Tibial nerve (tissue), 4 donors: ENCODE measurements at places on chromosomes 12 and 14.

- H3K4me1 ChIP-seq: no peaks in the 10 kb centered on the region
- DNase-seq: no peak
- no peaks in the 10 kb centered on the region for H3K36me3 ChIP-seq
- no peak overlapping the region for H3K4me3 ChIP-seq
- no peaks in the 10 kb centered on the region for H3K27me3 ChIP-seq
Measured at GRCh38 chr14:96584907-96585671, 82.9 kb downstream of the PAPOLA start.

DNA sequence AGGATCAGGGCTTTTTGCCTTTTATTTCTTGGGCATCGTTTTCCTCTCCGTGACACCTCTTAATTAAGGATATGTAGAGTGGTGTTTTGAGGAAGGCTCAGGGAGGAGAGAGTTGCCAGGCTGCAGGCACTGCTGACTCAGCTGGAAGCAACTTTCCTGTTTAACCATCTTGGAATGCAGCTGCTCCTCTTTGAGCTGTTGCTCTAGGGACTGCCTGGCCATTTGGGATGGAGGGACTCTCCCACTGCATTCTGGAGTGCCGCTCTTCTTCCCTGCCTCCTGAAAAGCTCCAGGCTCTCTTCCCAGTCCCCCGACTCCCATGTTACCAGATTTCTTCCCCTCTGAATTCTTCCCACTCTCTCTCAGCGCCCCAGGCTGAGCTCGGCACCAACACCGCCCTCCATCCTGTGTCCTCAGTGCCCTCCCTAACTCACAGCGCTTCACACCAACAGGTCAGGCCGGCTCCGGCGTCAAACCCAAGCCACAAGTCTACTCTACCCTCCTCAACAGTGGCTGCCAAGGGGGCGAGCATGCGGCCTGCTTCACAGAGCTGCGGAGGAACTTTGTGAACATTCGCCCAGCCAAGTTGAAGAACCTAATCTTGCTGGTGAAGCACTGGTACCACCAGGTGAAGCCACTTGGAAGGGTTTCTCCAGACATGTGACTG lies 5.9 kb downstream of the OAS3 start:
- no peak overlapping the region for H3K27ac ChIP-seq
- no peak for DNase-seq
- no peak overlapping the region for H3K4me3 ChIP-seq

GRCh38 chr14:90757452-90757851 lies 58.8 kb downstream of the TTC7B start:
- peak overlapping the region; percentile 37 for H3K4me3 ChIP-seq
- no peaks in the 10 kb centered on the region for H3K27me3 ChIP-seq
- H3K36me3 ChIP-seq: no peaks in the 10 kb centered on the region
- no peak for DNase-seq
- H3K4me1 ChIP-seq: no peaks in the 10 kb centered on the region

GRCh38 chr12:12079291-12079690 lies 8.6 kb downstream of the BCL2L14 start:
- no peaks in the 10 kb centered on the region for H3K27me3 ChIP-seq
- H3K4me3 ChIP-seq: no peak overlapping the region
- H3K36me3 ChIP-seq: no peaks in the 10 kb centered on the region

DNA sequence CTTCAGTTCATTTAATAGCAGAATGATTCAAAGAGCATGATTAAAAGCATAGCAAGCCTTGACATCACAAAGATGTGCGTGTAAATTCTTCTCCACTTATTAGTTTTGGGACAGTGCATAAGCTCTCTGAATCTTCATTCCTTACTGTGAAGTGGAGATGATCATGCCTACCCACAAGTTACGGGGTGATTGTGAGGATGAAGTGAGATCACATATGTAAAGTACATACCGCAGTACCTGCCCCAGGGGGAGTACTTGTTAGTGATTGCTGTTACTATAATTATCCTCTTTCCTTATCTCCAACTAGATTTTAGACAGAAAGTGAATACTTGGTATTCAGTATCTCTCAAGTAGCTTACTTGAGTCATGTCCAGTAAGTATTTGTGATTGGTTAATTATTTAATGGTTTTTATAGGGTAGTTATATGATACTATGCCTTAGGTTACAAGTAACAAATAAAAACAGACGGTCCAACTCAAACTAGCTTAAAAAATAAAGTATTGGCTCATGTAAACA lies 6.0 kb downstream of the RAD9B start:
- no peak overlapping the region for H3K4me3 ChIP-seq
- DNase-seq: no peak
- no peaks in the 10 kb centered on the region for H3K36me3 ChIP-seq
- H3K4me1 ChIP-seq: no peaks in the 10 kb centered on the region

GRCh38 chr14:89182326-89182725 lies 234.7 kb downstream of the FOXN3 start:
- H3K27me3 ChIP-seq: no peaks in the 10 kb centered on the region
- peaks cover 10% of the 10 kb centered on the region for H3K4me1 ChIP-seq
- no peaks in the 10 kb centered on the region for H3K36me3 ChIP-seq
- H3K27ac ChIP-seq: no peak overlapping the region
- DNase-seq: no peak

DNA sequence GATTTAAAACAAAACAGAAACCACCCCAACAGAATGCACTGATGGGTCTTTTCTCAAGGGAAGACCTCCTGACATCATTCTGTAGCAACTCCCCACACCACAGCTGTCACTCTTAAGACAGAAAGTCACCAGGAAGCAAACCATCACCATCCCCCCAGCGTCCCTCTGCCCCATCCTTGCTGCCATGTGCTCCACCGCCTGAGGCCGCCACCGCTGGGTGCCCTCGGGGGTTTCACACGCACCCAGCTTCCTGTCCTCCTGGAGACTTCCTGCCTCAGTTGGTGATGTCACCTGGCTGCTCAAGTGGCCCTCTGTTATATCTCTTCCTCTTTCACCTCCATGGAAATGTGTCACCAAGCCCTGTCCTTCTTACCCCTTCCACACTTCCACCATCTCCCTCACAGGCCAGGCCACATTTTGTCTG lies 71.4 kb upstream of the GPR68 start:
- no peak overlapping the region for H3K4me3 ChIP-seq
- H3K4me1 ChIP-seq: peaks cover 14% of the 10 kb centered on the region
- no peak for DNase-seq
- no peaks in the 10 kb centered on the region for H3K27me3 ChIP-seq

DNA sequence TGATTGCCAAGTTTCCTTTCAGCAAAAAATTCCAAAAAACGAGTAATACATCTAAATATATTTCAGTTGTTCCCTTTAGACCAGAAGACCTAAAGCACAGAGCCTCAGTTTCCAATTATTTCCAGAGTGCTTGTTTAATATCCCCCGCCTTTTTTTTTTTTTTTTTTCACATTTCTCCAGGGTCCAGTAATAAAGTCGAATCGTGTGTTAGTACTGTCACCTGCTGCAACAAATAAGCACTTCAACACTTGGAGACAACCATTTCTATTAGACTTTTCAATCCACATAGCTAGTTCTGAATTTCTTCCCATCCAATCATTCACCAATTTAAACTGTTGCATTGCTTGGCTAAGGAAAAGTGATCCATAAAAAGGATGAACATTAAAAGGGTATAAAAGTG lies 13.6 kb downstream of the PDE6H start:
- no peaks in the 10 kb centered on the region for H3K4me1 ChIP-seq
- no peak overlapping the region for H3K27ac ChIP-seq
- no peaks in the 10 kb centered on the region for H3K27me3 ChIP-seq
- H3K4me3 ChIP-seq: no peak overlapping the region

DNA sequence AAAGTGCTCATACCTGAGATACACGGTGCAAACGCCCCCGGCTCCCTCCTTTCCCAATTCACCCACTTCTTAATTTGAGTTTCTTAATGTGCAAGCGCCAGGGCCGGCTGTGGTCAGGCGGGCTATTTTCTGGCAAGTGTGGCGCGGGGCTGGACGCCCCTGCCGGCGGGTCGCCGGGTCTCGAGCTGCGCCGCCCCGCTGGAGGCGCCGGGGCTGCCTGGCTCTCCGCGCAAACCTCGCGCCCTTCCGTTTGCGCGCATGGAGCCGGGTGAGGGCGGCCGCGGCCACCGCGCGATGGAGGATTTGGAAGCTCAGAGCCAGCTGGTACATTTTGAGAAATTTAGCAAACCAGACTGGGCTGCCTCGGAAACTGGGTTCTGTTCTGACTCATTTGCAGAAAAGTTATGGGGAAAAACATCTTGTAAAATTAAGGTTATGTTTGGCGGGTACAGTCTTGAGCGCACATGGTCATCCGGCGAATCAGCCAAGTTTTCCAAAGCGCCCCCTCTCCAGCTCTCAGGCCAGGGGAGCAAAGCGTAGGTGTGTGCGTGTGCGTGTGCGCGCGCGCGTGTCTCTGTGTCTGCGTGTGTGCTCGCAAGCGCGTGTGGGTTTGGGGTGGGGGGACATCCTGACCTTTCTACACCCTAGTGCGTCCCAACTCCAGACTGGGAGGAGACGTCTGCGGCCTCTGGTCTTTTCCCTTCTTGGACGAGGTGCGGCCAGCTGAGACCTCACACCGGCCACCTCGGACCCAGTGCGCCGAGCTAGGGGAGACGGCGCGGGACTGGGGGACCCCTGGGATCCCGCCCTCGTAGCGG lies 6.5 kb upstream of the OTX2 start:
- no peak for DNase-seq
- no peaks in the 10 kb centered on the region for H3K36me3 ChIP-seq
- H3K27me3 ChIP-seq: peaks cover 93% of the 10 kb centered on the region
- H3K4me3 ChIP-seq: no peak overlapping the region

GRCh38 chr14:71698027-71698426 lies 234.2 kb upstream of the RGS6 start:
- H3K36me3 ChIP-seq: no peaks in the 10 kb centered on the region
- H3K4me3 ChIP-seq: no peak overlapping the region
- H3K4me1 ChIP-seq: peaks cover 3% of the 10 kb centered on the region
- no peak overlapping the region for H3K27ac ChIP-seq
- DNase-seq: no peak

DNA sequence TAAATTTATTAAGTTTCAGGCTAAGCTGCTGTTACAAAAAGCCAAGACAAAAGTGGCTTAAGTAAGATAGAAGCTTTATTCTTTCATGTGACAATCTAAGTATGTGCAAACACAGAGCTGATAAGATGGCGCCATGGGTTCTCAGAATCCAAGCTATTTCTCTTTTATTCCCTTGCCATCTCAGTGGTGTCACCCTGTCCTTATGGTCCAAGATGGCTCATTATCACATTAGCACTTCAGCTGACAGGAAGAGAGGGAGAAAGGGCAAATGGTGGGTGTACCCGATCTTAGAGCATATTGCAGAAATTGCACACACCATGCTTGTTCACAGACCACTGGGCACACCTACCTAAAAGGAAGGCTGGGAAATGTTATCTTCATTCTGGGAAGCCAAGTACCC lies 211.7 kb downstream of the TMTC2 start:
- H3K36me3 ChIP-seq: no peaks in the 10 kb centered on the region
- no peaks in the 10 kb centered on the region for H3K4me1 ChIP-seq
- DNase-seq: no peak
- H3K4me3 ChIP-seq: no peak overlapping the region

- H3K27me3 ChIP-seq: no peaks in the 10 kb centered on the region
- peaks cover 94% of the 10 kb centered on the region for H3K36me3 ChIP-seq
- H3K4me1 ChIP-seq: no peaks in the 10 kb centered on the region
- no peak overlapping the region for H3K4me3 ChIP-seq
- DNase-seq: no peak
- no peak overlapping the region for H3K27ac ChIP-seq
Measured at GRCh38 chr12:109582636-109583035, 9.0 kb downstream of the MVK start.

DNA sequence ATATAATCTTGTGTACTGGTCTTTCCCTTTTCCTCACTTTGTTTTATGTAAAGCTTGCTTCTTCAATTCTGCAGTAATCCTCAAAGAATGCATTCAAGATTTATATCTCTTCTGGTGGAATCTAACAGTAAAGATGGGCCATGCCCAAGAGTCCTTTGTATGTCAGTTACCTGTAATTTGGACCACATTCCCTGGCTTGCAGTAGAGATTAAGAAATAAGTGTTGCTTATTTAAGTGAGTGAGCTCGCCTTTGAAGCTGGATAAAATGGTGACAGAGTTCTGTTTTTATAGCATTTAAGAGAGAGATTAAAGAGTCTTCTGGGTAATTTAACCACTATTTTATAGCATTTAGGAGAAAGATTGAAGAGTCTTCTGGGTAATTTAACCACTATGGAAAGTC lies 262.1 kb upstream of the ATP2B1 start:
- H3K4me3 ChIP-seq: no peak overlapping the region
- H3K27me3 ChIP-seq: no peaks in the 10 kb centered on the region
- no peak for DNase-seq
- no peak overlapping the region for H3K27ac ChIP-seq

DNA sequence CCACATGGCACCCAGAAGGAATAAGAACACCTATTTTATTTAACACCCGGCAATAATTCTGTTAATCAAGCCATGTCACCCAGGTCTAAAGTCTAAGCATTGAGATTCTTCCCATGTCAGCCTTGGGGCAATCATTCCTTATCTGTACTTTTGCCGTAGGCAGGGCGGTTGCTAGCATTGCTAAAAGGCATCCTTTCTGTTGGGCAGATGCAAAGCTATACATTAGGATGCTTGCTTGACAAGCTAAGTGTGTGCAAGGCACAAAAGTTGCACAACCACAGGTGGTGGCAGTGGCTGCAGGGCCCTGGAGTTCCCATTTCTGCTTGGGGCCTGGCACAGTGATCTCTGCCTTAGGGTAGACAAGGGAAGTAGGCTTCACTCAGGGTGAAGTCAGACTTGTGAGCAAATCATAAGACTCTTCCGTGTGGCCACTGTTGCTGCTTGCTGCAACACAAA lies 12.5 kb upstream of the GALNT6 start:
- H3K4me3 ChIP-seq: no peak overlapping the region
- H3K36me3 ChIP-seq: no peaks in the 10 kb centered on the region
- peak; percentile 8 for DNase-seq

DNA sequence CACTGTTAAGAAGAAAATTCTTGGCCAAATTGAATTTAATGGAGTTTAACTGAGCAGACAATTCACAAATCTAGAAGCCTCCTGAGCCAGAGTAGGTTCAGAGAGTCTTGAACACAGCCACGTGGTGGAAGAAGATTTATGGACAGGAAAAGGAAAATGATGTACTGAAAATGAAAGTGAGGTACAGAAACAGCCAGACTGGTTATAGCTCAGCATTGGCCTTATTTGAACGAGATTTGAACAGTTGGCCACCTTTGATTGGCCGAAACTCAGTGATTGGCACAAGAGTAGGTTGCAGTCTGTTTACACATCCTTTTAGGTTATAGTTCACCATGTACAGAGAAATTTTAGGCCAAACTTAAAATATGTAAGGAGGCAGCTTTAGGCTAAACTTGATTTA lies 9.9 kb downstream of the OAS2 start:
- H3K27me3 ChIP-seq: no peaks in the 10 kb centered on the region
- peaks cover 4% of the 10 kb centered on the region for H3K36me3 ChIP-seq
- no peaks in the 10 kb centered on the region for H3K4me1 ChIP-seq
- DNase-seq: no peak
- no peak overlapping the region for H3K4me3 ChIP-seq

DNA sequence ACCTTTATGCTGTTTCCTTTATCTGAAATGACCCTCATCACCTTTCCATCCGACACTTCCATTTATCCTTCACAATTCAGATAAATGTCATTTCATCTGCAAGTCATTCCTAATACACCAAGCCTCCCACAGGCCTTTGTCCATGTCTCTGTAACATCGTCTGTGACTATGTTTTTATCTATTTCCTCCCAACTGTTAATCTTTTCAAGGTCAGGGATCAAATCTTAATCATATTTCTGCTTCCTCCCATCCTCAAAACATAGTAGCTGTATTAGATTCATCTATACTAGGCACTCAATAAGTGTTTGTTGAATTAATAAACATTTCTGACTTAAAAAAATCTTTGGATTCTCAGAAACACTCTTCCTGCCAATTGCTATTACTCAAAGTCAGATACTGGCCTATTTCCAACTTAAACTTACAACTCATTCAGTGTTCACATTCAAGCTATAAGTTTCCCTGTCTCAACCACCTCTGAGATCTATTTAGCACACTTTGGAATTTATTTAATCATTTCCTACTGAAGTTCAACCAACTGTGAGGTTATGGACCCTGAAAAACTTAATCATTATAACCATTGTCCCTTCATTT lies 100.2 kb upstream of the ALX1 start:
- H3K36me3 ChIP-seq: no peaks in the 10 kb centered on the region
- DNase-seq: no peak
- H3K27ac ChIP-seq: no peak overlapping the region
